ENCODE measurements at places on chromosomes 2 and 18.
A peak's percentile ranks its signal among the peaks of the same experiment; 100 is the strongest.

GRCh38 chr2:112483831-112484230 is 1.9 kb downstream of the TTL start:
- DNase-seq: no peak

GRCh38 chr2:64274399-64275173 is 130.4 kb upstream of the PELI1 start:
- no peak for DNase-seq

DNA sequence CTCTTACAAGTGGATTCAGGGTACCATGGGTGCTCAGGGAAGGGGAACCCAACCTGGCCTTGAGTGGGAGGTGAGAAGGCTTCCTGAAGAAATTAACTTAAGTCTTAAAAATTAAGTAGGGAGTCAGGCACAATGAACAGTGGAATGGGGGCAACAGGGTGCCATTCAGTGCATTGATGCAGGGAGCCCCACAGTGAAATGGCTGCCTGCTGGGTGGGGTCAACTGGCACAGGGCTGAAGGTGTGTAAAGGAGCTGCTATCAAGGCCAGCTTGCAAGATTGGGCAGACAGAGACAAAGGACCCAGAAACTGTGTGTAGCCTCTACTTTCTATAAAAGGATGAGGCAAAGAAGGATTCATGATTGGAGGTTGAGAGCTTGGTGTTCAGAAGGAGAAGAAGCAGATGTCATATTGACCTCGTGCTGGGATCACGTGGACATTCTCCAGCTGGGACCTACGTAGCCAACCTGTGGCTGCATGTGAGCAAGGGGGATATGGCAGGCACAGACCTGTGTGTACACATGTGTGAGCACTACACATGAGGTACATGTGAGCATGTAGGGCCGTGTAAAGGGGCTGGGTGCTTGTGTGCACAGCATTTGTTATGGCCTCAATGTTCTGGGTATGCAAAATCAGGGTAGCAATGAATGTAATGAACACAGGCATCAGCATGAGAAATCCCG is 209.5 kb upstream of the HAAO start:
- no peak for DNase-seq

DNA sequence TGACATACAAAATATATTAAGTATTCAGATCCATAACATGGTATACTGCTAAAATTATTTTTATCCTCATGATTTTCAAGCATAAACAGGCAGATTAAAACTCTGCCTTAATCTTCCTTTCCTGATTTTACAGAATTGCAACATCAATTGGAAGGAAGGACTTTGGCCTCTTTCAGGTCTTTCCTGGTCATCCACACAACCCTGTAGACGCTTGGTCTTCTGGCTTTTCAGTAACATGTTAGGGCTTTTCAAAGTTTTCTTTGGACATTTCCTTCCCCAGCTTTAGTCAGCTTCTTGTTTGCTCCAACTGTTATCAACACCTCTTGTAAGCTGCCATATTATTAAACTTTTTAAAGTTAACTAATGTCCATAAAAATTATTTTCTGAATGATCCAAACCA is 1364.9 kb upstream of the NRXN1 start:
- DNase-seq: peak; percentile 36

DNA sequence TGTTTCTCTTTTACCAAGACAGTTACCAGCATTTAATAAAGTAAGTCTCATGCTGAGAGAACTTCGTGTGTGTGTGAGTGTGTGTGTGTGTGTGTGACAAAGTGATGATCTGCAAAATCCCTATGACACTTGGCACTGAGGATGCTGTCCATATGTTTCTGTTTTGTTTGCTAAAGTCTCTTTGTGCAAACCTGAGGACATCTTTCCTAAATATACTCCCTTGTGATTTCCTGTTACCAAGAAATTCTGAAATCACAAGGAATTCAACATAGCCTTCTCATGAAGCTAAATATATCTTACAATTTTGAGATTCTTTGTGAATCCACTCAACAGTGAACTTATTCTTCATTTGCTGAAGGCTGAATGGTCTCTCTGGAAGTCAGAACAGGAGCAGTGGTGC is 1359.7 kb upstream of the NRXN1 start:
- no peak for DNase-seq

GRCh38 chr2:98601532-98602132 is 6.7 kb downstream of the COA5 start:
- peak; percentile 54 for DNase-seq

DNA sequence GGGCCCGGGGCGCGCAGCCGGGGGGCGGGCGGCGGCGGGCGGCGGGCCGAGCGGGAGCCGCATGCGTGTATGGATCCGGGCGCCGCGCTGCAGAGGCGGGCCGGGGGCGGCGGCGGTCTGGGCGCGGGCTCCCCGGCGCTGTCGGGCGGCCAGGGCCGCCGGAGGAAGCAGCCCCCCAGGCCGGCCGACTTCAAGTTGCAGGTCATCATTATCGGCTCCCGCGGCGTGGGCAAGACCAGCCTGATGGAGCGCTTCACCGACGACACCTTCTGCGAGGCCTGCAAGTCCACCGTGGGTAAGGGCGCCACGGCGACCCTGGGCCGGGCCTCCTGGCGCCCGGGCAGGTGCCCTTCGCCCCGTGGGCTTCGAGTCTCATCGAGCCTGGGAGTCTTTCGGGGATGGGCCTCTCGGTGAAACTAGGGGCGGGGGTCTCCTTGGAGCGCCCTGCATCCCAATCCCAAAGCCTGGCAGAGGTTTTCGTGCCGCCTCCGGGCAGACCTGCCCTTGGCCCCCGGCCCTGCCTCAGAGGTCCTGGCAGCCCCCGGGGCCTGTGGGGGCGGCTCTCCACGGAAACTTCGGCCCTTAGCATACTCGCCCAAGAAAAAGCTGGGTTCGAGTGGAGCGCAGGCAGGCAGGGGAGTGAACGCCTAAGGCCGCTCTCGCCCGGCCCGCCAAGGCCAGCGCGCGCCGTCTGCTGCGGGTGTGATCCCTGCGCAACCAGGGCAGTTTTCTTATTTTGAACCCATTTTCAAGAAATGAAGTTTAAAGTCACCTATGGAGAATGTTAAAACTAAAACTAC is 622 bp downstream of the RAB12 start:
- DNase-seq: peak; percentile 19

GRCh38 chr18:59488899-59489298 is 129.8 kb upstream of the LMAN1 start:
- no peak for DNase-seq

DNA sequence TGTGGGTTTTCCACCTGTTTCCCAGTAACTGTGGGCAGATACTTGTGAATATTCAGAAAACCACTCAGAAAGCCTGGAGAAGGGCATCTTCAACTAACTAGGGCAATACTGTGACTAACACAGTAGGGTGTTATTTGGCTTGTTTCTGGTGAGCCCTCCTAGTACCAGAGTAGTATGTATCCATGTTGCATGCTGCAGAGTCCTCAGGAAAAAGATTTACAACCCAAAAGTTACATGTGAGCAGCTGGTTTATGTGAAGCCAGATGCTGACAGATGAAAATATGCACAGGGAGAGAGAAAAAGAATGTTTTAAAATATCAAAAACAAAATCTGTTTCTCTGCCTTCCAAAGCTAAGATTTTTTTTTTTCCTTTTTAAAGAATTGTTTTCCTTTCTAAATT is 333.2 kb upstream of the UBE2E3 start:
- no peak for DNase-seq

- no peak for DNase-seq
Measured at GRCh38 chr2:101688261-101688660, 9.2 kb upstream of the MAP4K4 start.

GRCh38 chr18:55449412-55450140 is 138.4 kb downstream of the TCF4 start:
- no peak for DNase-seq

DNA sequence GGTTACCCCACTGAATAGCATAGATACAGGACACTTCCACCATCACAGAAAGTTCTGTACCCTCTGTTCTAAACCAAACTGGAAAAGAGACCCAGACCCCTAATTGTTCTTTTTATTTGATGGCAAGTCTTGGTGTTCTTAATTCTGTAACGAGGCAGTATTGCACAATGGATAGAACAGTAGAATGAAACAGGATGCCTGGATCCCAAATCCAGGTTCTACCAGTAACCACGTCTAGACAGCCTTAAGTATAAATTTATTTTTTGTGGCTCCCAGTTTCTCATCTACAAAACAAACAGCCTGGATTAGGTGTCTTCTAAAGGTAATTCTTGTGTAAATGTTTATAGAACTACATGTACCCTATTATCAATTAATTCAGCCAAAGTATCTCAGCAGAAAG is 23.7 kb downstream of the SMC6 start:
- no peak for DNase-seq

- no peak for DNase-seq
Measured at GRCh38 chr2:222861411-222862105, 722 bp downstream of the ACSL3 start.

GRCh38 chr18:23069481-23069880 is 65.8 kb upstream of the CABLES1 start:
- peak; percentile 36 for DNase-seq

- DNase-seq: no peak
Measured at GRCh38 chr2:61938511-61938910, 33.0 kb downstream of the COMMD1 start.

GRCh38 chr2:190468814-190469569 is 60.8 kb downstream of the MFSD6 start:
- peak; percentile 63 for DNase-seq

- peak; percentile 55 for DNase-seq
Measured at GRCh38 chr2:67215214-67216055, 181.7 kb upstream of the ETAA1 start.

DNA sequence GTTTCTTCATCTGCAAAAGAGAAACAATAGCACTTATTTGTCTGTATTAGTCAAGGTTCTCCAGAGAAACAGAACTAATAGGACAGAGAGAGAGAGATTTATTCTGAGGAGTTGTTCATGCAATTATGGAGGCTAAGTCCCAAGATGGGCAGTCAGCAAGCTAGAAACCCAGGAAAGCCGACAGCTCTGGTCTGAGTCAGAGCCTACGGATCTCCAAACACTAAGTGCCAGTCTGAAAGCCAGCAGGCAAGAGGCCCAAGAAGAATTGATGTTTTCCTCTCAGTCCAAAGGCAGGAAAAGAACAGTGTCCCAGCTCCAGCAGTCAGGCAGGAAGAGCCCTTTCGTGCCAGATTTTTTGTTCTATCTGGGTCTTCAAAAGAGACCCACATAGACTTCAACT is 36.5 kb upstream of the SLC66A3 start:
- DNase-seq: no peak

DNA sequence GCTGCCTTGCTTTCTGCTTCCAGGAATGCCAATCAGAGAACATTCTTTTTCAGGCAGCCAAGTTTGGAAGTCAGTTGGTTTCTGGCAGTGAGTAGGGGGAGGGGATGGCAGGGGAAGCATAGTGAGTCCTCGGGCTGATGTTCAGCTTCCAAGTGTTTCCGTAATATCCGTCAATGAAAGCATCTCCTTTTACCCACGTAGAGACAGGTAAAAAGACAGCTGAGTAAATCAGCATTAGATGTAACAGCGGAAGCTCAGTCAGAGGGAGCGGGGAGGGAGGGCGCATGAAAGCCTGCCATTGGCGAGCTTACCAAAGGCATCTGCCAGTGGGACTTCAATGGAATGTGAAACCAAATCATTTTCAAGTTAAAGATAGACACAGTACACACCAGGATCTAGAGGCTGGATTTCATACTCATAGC is 117.1 kb upstream of the DTNA start:
- peak; percentile 42 for DNase-seq

GRCh38 chr2:202109737-202110184 is 36.7 kb downstream of the KIAA2012 start:
- no peak for DNase-seq

GRCh38 chr2:124582387-124582786 is 557.3 kb downstream of the CNTNAP5 start:
- DNase-seq: no peak

- no peak for DNase-seq
Measured at GRCh38 chr2:36294316-36294721, 61.3 kb upstream of the CRIM1 start.

DNA sequence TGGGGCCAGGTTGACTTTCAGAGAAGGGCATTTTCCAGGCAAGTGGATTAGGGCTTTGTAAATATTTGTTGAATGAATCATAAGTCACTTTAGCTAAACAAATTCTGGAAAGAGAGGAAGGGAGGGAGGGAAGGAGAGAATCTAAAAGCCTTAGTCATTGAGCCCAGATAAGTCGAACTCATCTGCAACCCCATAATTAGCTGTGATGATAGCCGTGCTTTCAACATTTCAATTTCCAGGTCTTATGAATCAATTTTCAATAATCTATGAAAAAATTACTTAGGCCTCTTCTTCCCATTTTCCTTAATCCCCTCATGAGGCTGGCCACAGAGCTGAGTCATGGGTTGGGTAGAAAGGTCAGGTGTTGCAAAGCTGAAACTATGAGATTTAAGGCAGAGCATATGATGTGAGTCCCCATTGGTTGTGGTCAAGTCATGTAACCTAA is 111.9 kb upstream of the MAPRE2 start:
- peak; percentile 27 for DNase-seq

GRCh38 chr2:241808051-241808720 is 807 bp upstream of the NEU4 start:
- DNase-seq: no peak

- peak; percentile 8 for DNase-seq
Measured at GRCh38 chr2:128264881-128265607, 53.6 kb downstream of the HS6ST1 start.

- DNase-seq: no peak
Measured at GRCh38 chr2:234873828-234874173, 78.0 kb upstream of the SH3BP4 start.

GRCh38 chr18:23711426-23711825 is 22.2 kb downstream of the LAMA3 start:
- peak; percentile 75 for DNase-seq

DNA sequence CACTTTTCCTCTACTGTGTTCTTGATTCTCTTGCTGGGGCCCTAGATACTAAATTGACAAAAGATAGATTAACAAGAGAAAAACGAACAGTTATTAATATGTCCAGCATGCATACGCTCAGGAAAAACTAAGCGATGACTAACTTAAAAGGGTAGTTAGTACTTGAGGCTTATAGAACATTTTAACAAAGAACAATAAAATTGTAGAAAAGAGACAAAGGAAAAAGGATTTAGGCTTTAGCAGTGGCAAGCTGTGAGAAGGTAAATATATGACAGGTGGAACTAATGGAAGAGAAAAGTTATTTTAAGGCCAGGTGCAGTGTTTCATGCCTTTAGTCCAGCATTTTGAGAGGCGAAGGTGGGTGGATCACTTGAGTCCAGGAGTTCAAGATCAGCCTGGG is 75.6 kb downstream of the MRO start:
- DNase-seq: no peak

DNA sequence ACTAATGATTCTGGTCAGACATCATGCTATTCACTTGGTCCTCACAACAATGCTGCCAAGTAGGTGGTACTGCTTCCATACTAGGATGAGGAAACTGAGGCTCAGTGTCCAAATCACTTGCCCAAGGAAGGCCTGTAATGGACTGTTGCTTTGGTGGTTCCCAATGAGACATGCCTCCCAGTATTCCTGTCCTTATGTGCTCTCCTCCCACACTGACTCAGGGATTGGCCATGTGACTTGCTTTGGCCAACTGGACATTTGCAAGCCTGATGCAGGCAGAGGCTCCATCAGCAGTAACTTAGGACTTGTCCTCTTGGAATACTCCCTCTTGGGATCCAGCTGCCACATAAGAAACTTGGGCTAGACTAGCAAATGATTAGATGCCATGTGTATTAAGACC is 3.0 kb downstream of the FBXO41 start:
- no peak for DNase-seq

GRCh38 chr2:175436076-175436475 is 254.6 kb upstream of the ATP5MC3 start:
- no peak for DNase-seq

GRCh38 chr2:17800693-17801458 is 15.4 kb upstream of the MSGN1 start:
- DNase-seq: no peak
